ENCODE measurements at places on chromosomes 7 and 10.

DNA sequence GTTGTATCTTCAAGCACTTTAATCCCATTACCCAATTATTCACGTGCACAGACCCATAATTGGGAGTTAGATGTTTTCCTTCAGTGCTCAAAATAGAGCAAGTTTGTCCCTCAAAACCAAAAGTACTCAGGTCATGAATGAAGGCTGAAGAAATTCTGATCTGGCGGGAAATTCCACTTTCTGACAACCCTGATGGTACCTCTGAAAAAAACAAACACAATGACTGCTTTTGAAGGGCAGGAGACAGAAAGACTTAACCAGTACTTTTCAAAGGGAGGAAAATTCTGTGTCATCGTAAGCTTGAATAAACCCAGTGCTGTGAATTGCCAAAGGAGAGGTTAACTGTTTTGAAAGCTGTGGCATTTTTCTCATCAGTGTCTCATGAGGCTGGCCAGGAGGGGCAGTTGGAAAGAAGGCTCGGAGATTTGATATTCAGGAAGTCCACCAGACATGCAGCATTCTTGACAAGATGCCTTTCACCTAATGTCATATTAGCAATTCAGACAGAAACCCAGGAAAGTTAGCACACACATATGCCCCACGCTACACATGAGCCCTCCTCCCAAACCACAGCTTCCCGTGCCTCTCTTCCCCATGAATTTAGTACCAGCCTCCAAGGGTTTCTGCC, 347.0 kb downstream of the KCNMA1 start:
- no peak for DNase-seq

GRCh38 chr10:88073682-88074081, 210.3 kb downstream of the PTEN start:
- DNase-seq: no peak

- no peak for DNase-seq
These were observed 404.6 kb upstream of the NRP1 start for GRCh38 chr10:33739031-33739430.

DNA sequence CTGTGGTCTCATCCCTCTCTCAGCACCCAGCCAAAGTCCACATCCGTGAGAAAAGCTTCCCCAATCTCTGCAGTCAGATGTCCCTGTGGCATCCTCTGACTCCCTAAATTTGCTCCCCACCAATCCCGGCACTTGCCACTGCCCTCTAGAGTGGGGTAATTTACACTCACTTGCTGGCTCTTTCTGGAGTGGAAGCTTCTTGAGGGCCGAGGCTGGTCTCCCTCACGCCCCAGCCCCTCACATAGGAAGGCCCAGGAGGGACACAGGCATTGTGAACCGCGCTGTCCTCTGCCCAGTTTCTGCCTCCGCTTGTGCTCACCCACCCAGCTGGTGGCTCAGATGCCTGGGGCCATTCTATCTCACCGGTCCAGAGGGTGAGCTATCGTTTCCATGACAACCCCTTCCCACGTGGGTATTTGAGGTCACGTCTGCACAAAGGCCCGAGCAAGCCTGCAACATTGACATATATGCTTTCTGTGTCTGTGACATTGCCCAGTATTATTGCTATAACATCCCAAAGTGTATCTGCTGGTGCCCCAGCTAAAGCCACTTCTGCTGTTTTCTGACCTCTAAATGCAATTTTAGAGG, 97.3 kb upstream of the CTBP2 start:
- DNase-seq: no peak

DNA sequence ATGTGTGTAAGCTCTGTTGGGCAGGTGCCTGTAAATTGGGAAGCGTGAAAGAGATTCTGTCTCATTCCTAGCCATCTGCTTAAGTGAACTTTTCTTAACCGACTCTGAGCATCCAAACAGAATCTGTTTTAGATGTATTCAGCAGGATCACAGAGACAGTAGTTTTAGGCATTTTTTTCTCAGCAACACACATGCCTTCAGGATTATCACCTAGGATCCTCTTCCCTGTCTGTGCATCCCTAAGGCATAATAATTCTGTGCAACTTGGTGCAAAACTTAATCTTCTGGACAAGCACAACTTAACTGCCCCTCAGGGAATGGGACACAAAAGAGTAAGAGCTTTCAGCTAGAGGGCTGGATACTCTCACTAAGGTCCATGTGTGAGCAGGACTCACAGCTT, 284.8 kb downstream of the C7orf25 start:
- DNase-seq: no peak

- peak; percentile 55 for DNase-seq
These were observed 35.7 kb downstream of the NAPEPLD start for GRCh38 chr7:103113164-103113563.

GRCh38 chr10:122236690-122237306, 34.3 kb upstream of the BTBD16 start:
- DNase-seq: no peak

- DNase-seq: peak; percentile 50
These were observed 33.2 kb upstream of the CALU start for GRCh38 chr7:128705891-128706333.

GRCh38 chr10:102982296-102982695, 64.2 kb downstream of the CNNM2 start:
- DNase-seq: no peak

DNA sequence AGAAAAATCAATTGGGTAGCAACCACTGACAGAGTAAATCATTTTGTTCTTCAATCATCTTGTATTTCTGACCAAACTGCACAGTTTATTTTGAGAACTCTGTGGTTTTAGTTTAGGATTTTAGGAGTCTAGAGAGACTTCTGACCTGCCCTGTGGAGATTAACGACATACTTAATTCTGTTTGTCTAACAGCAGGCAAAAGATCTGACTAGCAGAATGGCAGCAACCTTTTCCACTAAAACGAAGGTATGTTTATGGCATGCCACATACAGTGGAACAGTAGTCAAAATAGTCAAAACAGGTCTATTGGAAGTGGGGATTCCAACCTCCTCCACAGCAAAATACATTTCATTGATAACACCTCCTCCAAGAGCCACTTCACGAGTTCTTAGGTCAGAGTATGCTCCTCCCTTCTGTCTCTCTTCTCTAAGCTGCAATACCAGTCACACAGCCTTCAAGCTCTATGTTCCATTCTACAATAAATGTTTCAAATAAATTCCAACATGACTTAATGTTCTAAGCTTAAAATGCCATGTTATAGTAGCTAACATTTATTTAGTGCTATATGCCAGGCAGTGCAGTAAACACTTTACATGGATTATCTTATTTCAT, 34.4 kb downstream of the NRCAM start:
- DNase-seq: no peak

DNA sequence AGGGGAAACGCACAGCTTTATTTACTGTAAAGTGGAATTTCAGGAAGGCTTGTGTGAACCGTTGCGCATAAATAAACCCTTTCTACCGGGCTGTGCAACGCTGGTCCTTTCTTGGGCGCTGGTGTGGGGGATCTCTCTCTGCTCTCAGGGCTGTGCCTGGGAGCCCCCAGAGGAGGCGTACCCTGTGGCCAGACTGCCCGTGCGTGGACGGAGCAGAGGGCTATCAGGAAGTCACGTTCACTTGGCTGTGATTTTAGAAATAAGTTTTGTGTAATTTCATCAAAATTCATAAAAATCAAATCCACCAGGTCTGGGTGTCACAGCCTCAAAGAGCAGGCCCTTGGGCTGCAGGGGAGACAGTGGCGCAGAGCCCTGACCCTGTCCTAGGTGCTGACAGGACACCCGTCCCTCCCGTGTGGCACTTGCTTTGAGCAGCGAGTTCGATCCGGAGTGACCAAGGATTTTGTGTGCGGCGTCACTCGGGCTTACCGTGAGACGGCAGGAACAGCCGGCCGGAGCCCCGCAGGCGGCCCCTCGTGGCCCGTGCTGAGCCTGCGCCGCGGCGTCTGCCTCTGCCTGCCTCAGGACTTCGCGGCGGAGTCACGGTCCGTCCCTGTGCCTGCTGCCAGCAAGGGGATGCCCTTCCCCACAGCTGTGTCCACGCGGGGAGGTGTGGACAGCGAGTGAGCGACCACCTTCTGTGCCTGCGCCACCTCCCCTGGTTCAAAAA, 20.2 kb downstream of the GET4 start:
- DNase-seq: no peak

DNA sequence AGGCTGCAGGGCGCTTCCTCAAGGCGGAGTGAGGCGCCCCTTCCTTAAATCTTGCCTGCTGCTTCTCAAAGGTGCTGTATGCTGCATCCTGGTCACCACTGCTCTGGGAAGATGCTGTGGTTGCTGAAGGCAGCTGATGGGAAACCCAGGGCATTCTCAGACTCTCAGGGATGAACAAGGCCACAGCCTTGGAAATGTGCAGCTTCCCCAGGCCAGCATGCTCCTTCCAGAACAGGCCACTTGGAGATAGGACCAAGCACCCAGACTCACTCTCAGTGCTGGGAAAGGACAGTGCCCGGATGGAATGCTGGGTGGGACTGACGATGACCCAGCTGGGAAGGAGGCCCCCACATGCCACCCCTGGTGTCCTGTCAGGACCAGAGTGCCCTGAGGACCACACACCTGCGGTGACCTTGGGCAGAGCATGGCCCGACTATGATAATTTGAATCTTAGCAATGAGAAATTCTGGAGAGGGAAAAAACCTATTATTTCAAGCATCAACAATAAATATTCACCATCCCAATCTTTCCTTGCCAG, 235.5 kb downstream of the TNS3 start:
- no peak for DNase-seq

GRCh38 chr10:88048312-88048711, 184.9 kb downstream of the PTEN start:
- DNase-seq: no peak

DNA sequence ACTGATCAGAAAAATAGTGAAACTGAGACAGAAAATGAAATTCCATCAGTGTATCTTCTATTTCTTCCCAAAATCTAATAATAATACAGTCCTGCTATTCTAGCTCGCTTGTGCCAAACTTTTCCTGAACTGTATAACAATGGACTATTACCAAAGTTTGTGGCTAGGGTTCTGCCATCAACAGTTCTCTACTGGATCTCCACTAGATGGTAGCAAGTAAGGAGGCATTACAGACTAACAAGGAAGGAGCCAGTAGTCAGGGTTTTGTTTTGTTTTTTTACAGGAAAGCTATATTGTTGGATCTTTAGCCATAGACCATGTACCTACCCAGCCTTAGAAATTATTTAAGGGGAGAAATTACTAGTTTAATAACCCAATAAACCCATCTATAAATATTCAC, 10.8 kb downstream of the MTERF1 start:
- peak; percentile 61 for DNase-seq

DNA sequence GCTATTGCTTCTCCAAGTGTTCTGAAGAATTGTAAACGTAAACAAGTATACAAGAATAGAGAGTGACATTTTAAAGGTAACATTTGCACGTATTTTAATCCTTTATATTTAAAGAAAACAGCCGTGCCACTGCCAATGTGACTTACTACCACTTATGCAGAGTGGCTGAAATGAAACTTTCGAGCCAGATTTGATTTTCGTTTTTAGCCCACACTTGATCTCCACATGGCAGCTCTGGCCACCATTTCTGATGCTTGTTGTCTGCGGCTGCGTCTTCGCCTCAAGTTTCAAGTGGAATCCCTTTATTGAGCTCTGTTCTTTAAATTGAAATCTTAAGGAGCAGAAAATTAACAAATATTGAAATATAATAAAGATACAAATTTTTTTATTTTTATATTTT, 70.0 kb downstream of the ELAPOR2 start:
- DNase-seq: no peak

GRCh38 chr7:22016507-22016906, 70.8 kb upstream of the CDCA7L start:
- DNase-seq: no peak

DNA sequence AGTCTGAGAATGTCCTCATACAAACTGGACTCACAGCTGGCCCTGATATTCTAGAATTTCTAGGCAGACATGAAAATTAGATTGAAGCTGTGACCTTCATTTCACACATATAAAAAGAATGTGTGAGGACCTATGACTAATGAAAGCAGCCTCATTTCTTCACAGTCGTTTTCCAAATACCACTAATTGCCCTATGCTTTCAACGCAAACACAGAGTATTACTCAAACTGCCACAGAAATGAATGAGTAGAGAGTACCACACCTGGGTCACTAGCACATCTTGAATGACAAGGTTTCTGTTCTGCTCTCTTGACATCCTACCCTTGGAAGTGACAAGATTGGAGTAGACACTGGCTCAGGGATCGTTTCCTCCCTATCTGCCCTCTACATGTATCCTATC, 142.4 kb downstream of the C1GALT1 start:
- DNase-seq: no peak

- no peak for DNase-seq
These were observed 172.9 kb upstream of the NAMPT start for GRCh38 chr7:106457678-106458077.

DNA sequence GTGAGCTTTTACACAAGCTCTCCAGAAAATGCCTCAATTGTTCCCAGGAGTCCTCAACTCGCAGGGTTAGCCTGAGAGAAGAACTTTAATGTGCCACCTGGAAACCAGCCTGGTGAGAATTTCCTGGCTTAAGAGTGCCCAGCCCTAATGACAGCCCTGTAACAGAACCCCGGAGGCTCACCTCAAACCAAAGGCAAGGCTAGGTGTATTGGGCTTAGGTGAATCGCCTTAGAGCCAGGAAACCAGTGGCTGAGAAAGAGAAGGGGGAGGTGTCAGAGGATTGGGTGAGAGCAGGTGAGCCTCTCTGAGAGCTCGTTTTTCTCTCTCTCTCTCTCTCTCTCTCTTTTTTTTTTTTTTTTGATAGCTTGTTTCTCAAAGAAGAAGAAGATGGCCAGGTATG, 7.3 kb downstream of the OCM2 start:
- DNase-seq: no peak

DNA sequence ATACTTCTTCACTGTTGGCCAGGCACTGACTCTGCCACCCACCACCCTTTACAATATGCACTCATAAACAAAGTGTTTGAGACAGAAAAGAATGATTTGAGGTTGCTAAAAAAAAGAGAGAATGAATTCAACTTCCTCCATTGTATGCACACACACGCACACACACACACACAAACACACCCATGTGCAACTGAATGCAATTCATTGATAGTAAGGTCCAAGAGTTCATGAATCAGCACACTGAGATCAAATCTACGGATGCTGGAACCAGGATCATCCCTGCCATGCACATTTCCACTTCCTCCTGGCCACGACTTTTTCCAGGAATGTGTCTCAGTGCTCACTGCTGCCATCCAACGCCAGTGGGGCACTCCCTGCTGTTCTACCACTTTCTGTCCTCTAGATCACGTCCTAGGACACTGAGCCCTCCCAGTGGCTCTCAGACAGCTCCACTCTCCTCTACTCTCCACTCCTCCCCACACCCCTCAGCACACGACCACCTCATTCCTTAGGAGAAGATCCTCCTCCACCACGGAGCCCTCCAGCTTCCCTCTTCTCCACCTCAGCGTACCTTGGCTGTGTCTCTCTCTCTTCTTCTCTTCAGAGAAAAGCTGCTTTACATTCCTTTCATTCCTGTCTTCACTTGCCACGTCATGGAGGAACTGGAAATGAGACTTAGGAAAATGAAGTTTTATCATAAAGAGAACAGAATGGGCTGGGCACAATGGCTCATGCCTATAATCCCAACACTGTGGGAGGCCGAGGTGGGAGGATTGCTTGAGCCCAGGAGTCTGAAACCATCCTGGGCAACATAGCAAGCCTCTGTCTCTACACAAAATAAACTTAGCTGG, 12.0 kb upstream of the TMEM213 start:
- DNase-seq: no peak

- no peak for DNase-seq
These were observed 62.5 kb upstream of the NPY start for GRCh38 chr7:24221500-24221899.
